D341Med (cell line): ENCODE measurements at places on chromosomes 5 and 9.

- no peak for DNase-seq
These were observed 27.9 kb upstream of the SMU1 start for GRCh38 chr9:33104401-33104800.

- no peak for DNase-seq
These were observed 6.2 kb downstream of the MAPKAP1 start for GRCh38 chr9:125700791-125701190.

DNA sequence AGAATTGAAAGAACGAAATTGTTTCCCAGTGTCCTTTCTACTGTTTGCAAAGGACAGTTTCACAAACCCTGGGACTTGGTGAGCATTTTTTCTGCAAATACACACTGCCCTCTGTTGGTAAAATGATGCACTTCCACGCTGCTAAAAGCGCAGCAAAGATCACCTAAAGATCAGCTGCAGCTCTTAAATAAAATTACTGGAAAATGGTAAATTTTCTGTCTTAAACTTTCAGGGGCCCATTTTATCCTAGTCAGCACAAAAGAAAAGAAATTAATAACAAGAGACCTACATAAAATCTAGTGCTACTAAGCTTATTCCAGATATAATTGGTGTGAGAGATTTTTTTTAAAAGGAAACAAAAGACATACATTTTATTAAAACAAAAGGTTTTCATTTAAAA, 566.0 kb downstream of the CAAP1 start:
- DNase-seq = peak; percentile 48

DNA sequence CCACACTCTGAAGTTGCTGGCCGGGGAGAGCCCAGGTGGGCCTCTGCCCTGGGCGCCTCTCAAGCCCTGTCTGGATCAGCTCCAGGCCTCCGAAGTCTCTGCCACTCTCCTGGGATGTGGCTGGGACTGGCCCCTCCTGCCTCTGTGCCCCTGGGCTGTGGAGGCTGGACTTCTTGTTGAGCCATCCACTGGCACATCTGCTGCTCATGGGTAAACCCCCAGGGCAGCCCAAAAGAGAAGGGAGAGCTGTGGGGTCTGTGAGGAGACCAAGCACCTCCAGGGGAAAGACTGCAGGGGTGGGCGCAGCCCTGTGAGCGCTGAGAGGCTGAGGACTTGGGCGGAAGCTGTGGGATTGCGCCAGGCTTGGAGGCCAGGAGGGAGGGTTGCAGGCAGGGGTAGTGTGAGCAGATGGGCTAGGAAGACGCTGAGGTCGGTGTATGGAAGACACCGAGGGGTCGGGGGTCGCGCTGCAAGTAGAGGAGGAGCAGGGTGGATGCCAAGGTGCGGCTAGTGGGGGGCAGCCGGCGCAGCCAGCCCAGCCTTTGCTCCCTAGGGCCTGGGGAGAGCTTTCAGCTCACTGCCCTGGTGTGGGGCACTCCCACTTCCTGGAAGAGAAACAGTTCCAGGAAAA, 118.1 kb downstream of the WNK2 start:
- peak; percentile 44 for DNase-seq

GRCh38 chr5:68110264-68110663, 105.3 kb upstream of the PIK3R1 start:
- DNase-seq = no peak

DNA sequence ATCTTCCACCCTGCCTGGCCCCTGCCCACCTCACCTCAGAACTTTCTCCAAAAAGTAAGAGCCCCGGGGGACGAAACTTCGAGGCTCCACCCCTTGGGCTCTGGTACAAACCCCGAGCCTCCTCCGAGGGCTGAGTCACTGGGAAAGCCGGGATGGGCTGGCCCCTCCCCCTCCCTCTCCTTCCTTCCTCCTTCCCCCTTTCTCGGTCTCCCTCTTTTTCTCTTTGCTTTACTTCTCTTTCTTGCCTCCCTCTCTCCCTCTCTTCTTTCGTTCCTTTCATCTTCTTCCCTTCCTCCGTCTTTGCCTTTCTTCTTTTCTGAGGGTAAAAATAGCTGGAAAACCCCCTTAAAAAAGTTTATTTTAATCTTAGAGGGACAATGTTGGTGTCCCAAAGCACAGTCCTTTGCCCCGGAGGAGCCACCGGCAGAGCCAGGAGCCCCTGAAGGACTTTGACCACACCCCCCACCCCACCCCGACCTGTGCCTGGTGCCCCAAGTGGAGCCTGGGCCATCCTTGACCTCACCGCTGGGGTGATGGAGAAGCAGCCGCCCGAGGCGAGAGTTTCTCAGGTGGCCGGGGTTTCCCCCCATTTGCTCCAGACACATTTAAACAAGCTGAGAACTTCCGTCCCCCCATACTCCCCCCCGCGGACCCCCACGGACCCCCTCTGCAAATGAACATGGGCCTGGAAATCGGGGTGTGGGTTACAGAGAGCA, 5.7 kb upstream of the NOTCH1 start:
- no peak for DNase-seq

- DNase-seq = no peak
These were observed 13.5 kb upstream of the TRMT10B start for GRCh38 chr9:37740128-37740527.

DNA sequence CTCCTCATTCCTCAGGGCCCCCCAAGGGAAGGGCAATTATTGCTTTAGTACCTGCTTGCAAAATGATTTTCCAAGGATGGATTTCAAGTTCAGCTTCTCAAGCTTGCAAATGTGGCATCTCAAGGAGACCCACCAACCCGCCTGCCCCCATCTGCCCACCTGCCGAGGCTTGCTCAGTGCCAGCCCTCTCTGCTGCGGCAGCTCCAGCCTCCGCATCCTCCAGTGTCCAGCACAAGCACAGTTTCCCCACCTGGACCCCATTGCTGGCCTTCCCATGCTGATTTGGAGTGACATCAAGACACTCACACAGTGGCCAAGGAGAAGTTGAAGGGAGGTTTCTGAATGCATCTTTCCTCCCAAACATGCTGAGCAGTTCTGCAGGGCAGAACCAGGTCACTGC, 31.2 kb downstream of the MED10 start:
- no peak for DNase-seq

GRCh38 chr5:35954175-35954574, 15.8 kb upstream of the CAPSL start:
- no peak for DNase-seq

DNA sequence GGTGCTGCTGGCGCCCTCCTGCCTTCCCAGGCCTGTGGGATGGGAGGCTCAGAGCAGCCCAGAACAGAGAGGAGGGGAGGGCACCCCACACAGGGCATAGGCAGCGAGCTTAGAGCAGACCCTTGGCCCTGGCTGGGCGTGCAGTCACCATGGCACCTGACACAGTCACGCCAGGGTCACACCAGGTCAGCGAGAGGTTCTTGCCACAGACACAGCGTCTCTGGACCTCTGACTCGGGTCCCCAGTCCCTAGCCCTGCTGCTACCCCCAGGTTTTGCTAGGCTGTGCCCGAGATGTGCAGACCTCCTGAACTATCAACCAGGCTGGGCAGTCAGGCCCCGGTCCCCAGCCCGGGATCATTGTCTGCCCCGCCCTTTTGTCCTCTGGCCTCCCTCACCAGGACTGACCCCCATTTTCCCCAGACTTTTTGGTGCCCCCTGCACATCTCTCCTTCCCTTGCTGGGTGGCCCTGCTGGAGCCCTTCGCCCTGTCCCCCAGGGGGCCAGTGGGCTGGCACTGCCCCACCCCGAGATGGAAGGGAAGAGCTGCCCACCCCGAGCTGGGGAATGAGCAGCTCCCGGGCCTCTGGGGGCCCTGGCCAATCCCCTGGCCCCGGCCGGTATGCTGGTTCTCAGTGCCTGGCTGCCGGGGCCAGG, 24.5 kb upstream of the NOTCH1 start:
- DNase-seq = no peak

DNA sequence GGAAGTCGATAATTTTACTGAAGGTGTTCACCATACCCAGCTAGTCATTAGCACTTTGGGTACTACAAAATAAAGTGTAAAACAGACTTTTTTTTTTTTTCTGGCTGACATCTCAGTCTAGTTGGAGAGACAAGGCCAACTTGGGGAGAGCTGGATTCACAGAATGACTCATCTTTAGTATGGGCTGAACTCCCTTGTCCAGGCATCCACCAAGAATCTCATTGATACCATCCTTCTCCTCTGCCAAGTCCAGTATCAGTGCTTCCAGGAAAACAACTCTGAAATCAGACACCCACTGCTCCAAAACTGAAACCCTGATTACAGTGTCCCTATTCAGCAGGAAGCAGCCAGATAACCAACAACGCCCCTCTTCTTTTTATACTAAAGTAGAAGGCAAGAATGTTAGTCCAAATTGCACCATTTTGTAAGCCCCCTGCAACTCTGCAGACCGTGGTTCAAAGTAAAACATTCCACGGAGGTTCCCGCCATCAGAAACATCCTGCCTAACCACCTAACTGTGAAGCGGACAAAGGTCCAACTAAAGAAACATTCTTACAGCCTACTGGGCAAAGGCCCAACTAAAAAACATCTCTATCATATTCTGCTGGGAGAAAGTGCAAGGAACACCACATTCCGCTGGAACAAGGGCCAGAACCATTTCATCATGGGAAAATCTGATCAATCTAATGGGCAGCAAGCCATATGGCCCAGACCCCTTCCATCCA, 728.2 kb downstream of the BRINP1 start:
- no peak for DNase-seq

DNA sequence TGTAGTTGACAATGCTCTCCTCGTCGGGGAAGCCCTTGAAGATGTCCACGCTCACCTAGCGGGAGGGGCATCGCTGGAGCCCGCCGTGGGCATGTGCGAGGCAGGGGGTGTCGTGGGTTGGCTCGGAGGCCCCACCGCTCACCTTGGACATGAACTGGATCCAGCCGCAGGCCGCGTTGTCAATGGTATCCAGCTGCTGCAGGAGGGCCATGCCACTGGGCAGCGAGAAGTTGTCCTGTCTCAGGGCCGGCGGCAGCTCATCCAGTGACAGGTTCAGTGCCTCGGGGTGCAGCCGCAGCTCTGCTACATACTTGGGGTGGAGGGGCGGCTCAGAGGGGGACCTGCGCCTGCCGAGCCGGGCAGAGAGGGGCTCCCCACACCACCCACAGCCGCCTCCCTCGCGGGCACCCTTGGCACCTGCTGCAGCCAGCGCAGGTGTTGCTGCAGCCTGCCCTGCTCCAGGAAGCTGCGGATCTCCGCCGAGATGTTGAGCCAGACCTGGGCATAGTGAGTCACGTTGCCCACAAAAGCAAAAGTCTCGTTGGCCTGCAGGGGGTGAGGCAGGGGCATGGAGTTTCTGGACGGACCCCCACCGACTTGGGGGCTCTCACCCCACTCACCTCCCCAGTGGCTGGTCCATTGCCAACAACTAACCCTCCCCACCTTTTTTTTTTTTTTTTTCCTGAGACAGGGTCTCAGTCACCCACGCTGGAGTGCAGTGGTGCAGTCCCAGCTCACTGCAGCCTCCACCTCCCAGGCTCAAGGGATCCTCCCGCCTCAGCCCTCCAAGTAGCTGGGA, 9.1 kb downstream of the ABCA2 start:
- no peak for DNase-seq
